ENCODE measurements at places on chromosomes 13 and 19.

DNA sequence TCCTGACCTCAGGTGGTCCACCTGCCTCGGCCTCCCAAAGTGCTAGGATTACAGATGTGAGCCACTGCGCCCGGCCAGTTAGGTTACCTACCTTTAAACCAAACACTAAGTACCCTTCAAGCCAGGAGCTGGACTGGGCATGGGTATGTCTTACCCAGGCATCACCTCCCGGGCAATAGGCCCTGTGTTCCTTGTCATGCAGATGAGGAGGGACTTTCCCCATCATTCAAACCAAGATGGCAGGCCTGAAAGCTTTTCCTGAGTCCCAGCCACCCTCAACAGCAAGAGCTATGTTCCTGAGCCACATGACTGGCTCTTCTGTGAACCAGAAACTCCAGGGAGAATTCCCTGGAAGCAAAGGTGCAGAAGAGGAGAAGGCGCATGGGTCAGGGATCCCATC is 9.5 kb downstream of the RAB8A start:
- no peak for DNase-seq

DNA sequence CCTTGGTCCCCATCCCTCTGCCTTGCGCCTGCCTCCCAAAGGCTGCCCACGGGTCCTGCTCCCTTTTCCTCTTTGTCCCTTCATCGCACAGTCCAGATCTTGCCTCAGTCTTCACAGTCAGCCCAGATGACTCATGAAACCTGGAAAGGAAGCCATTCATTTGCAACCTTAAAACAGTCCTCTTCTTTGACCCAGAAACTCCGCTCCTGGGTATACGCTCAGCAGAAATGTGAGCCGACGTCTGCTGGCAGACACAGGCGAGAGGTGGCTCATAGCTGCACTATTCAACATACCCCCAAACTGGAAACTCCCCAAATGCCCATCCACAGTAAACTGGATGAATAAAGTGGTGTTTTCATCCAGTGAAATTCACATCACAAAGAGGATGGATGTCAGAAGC is 13.6 kb upstream of the PEPD start:
- DNase-seq: no peak

DNA sequence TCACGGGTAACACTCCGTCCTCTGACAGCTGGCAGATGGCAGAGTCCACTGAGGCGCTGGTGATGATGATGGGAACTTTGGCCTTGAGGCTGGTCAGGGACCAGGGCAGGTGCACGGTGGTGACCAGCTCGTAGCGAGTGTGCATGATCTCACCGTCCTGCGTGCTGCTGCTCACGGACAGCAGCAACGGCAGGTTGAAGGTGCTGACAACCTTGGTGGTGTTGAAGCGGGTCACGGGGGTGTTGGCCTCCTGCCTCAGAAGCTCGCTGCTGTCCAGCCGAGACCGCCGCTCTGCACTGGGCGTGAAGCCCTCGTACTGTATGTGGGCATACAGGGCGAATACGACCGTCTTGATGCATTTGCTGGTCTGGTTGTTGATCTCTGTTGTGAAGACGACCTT is 11.6 kb downstream of the ARRDC5 start:
- DNase-seq: no peak

GRCh38 chr19:3765121-3765520 is 2.6 kb downstream of the MRPL54 start:
- no peak for DNase-seq

DNA sequence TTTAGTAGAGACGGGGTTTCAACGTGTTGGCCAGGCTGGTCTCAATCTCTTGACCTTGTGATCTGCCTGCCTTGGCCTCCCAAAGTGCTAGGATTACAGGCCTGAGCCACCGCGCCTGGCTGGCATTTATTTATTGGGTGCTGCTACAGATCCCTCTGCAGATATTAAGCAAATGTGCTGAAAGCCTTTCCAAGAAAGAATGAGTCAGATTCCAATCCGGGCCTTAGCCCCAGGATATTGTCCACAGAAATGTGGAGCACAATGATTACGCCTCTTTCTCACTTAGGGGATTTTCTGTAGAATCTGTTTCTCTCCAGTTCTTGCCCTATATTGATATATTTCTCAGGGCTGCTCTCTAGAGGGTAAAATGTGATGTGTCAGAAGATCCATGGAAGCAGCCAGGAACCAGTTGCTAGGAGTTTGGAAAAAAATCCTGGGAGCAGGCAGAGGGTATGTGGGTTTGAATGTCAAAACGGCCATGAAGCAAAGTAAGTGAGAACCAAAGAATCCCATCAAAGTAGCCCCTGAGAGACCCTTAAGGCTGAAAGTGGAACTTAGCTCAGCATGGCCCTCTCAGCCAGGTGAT is 24.8 kb upstream of the IGFL4 start:
- DNase-seq: peak; percentile 52

DNA sequence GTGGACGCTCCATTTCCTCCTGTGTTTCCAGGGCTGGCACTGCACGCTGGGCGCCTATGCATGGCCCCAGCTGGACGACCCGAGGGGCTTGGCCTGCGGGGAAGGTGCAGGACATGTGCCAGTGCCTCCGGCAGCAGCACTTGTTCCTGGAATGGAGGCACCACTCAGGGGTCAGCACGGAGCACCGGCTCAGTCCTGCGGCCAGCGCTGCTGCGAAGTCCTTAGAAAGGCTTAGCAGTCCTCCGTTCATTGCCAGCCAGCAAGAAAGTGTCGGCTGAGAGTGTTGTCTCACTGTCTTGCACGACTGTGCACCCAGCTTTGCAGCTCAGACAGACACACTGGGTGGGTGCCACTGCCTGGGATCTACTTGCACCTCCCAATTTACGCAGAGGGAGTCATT is 36.1 kb upstream of the TUBGCP3 start:
- no peak for DNase-seq

DNA sequence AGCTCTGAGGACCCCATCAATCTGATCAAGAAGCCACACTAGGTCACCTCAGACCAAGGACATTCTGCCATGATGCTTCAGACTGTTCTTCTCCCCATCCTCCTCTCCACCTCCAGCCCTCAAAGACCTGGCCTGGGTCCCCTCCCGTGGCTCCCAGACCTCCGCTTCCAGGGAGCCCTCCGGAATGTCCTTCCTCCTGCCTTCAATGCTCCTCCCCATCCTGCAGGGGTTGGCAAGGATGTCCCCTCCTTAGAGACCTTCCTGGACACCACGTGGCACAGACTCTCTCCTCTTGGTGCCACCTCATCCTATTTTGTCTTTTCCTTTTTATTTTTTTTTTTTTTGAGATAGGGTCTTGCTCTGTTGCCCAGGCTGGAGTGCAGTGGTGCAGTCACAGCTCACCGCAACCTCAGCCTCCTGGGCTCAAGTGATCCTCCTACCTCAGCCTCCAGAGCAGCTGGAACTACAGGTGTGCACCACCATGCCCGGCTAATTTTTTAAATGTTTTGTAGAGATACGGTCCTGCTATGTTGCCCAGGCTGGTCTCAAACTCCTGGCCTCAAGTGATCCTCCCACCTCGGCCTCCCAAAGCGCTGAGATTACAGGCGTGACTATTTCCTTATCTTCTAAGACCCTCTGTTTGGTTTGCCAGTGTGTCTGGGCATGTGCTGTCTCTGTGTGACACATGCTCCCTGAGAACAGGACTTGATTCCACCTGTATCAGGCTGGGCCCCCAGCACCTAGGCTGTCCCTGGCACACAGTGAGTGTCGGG is 84.9 kb downstream of the GNG7 start:
- no peak for DNase-seq

DNA sequence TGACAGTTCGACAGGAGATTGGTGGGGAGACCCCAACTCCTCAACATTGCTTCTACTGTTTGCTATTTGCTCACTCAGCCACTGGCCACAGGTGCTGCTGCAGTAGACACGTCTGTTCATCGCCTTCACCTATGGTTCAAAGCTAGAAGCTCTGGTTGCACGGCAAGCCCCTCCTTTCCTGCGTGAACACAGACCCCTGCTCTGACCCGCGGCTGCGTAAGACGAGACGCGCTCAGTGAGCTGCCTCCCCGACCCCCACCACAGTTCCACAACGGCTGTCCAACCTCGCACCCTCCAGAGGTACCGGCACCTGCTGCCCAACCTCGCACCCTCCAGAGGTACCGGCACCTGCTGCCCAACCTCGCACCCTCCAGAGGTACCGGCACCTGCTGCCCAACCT is 6.8 kb downstream of the RASA3 start:
- no peak for DNase-seq

- DNase-seq: peak; percentile 65
These were observed 2.4 kb upstream of the NTN5 start for GRCh38 chr19:48674921-48675824.

DNA sequence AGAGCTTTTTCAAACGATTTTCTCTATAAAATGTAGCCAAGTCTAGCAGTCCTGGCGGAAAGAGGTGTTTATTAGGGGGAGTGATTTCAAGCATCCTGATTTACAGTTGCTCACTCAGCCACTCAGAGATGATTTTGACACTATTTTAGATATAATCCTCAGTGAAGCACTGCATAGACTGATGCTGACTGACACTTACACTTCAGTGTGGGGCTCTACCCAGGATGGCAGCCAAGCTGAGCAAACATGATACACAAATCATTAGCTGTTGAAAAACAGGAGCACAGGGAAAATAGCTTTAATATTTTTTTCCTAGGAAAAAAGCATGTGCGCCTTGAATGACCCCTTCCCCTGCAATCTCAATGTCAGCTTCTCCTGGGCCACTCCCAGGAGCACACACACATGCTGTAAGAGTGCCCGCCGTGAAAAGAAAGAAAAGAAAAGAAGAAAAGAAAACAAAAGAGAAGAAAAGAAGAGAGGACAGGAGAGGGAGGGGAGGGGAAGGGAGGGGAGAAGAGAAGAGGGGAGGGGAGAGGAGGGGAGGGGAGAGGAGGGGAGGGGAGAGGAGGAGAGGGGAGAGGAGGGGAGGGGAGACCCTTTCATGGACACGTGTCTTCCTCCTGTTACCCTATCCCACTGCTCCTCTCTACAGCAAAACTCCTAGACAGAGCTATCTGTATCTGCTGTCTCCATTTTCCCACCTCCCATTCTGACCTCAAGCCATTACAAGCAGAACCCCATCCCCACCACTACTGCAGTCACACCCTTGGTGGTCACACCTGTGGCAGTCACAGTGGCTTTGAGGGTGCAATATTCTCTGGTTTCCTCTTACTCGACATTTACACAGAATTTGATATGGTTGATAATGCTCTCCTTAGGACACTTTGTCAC is 36.4 kb downstream of the RCBTB2 start:
- DNase-seq: no peak

DNA sequence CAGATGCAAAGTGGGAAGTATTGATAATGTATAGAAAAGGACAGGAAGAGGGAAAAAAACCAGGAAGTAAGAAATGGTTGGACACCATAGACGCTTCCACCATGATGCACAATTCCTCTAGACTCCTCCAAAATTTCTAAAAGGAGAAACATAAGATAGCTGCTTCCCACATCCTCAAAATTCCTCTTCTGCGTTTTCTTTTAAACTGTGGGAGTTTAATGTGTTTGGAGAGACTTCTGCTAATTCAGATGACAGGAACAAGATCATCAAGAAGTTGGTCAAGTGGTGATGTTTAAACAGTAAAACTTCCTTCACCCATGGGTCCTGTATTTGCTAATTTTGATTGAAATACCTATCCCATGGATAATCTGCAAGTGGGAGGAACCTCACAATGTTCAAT is 130.2 kb downstream of the IRS2 start:
- DNase-seq: no peak

- DNase-seq: no peak
These were observed 2.7 kb downstream of the CLEC4G start for GRCh38 chr19:7729211-7729610.

DNA sequence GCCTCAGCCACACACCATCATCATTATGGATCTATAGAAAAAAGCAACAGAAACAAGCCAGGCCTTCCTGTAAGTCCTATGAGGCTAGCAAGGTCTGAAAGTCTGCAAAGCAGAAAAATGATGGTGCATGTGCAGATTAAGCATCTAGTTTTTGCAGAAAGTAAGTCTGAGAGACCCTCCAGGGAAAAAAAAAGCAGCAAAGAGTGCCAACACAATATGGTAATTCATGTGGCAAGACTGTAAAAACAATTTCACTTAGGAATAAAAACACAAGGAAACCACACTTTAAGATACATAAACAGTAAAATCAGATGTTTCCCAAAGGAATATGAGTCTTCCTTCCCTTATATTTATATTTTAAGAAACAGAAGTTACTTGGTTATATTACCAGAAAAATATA is 112.3 kb upstream of the FBXL3 start:
- no peak for DNase-seq

DNA sequence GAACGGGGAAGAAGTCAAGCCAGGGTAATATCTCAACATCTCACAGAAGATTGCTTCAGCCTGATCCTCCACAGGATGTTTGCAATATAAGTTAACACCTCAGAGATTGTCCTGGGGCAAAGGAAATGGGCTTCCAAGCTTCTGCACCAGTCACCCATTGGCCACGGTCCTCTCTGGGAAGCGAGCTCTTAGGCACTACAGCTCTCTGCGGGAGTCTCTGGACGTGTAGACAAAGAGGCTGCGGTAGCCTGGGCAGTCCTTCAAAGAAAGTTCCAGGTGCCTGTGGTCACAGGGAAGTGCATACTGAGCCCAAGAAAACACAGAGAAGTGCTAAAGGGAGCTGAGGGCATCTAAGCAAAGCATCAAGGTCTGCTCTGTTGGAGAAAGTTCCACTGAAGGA is 805.7 kb downstream of the DIAPH3 start:
- no peak for DNase-seq

DNA sequence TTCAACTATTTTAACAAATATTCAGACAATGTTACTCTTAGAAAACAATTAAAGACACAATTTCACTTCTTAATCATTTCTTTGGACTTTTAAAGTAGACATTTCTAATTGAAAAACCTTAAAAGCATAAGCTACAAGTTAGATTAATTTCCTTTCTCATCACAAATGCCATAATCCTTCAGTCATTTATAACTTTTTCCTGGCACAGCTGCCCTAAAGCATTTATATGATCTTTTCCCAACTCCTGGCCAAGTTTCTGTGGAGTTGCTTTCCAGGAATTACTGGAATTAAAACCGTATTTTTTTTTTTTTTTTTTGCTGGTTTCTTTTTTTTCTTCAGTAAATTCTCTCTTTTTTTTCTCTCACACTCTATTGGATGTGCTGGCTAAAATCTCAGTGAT is 615.9 kb downstream of the TBC1D4 start:
- no peak for DNase-seq

GRCh38 chr19:16824658-16825311 is 4.4 kb upstream of the SIN3B start:
- no peak for DNase-seq

- DNase-seq: no peak
These were observed 24.0 kb upstream of the OLFM4 start for GRCh38 chr13:53004573-53004972.
